Cerebellum (tissue), 4 donors: ENCODE measurements at places on chromosomes 16 and 17. TPM values are rescaled to one million over a fixed set of nuclear protein-coding genes. Genes with fewer than 3 reads are reported as not detected.

IGFBP4 gene
- 14.5 TPM for total RNA-seq

CCL7 gene
- not detected for total RNA-seq

GUCY2D gene
- not detected for total RNA-seq

CHST4 gene
- not detected for total RNA-seq

HOXB4 gene
- 0.09 TPM for total RNA-seq

PRSS22 gene
- total RNA-seq: not detected

RAB26 gene
- total RNA-seq: 11.4 TPM

PIP4K2B gene
- 131 TPM for total RNA-seq

- DNase-seq: no peak
These were observed 35.5 kb downstream of the UBN1 start for GRCh38 chr16:4882633-4883285.

- no peak for DNase-seq
These were observed 29.5 kb downstream of the CDH5 start for GRCh38 chr16:66395806-66396555.

GRCh38 chr17:9334536-9335446, 240.8 kb downstream of the STX8 start:
- DNase-seq: no peak

DNA sequence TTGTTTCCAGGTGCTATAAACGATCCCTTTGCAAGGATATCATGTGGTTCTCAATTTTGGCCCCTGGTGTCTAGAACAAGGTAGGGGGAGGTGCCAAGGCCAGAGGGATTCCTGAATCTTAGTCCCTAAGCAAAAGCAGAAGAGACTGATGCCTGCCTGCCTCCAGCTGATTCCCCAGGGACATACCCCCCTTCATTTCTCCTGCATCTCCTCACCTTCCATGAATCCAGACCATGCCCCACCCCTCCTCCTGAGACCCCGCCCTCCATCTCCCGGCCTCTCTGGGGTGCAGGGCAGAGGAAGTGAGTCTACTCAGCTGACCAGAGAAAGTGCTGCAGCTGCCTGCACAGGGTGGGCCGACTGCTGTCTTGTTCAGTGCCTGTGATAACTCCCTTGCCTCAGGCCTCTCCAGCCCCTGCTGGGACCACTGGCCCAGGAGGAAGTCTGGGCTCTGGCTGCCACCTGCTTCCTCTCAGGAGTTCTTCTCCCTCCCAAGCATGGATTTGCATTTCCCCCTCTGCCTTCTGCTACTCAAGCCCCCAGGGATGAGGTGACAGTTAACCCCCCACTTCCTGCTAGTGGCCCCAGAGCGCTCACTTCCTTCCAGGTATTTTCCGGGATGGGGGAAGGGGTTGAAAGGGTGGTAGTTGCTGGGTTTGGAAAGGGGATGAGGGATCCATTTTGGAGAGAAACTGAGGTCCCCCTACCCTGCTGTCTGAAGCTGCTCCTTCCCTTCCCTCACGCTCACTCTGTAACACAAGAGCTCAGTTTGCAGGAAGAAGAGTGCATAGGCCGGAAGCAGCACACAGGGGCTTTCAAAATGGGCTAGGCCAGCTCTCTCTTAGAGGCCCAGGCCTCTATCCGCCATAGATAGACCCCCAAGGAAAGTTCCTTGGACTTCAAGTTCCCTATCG, 10.5 kb upstream of the TSPOAP1 start:
- no peak for DNase-seq

DNA sequence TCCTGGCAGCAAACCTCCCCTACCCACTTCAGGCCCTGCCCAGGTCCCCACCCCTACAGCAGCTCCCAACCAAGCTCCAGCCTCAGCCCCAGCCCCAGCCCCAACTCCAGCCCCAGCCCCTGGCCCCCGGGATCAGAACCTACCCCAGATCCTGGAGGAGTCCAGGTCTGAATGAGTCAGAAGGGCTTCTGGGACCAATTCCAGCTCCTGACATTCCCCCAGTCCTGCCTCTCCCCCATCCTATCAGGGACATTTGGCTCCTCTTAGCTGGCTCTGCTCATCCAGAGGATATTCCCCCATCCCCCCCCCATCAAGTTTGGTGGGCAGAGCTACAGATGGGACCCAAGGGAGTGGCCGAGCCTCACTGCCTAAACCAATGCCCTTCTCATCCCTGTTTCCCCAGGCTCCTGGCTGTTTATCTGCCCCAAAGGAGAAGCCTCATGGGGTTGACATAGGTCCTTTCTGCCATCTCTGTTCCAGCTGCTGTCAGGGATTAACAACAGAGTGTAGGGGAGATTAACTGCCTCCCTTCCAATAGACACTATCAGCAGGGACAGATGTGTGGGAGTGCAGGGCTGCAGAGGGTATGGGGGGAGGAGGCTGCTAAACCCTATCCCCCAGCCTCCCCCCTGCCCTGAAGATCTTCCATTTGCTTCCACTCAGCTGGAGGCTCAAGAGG, 16.5 kb downstream of the CNTNAP1 start:
- no peak for DNase-seq

- DNase-seq: peak; percentile 87
These were observed 52.6 kb downstream of the HIC1 start for GRCh38 chr17:2107506-2107905.

DNA sequence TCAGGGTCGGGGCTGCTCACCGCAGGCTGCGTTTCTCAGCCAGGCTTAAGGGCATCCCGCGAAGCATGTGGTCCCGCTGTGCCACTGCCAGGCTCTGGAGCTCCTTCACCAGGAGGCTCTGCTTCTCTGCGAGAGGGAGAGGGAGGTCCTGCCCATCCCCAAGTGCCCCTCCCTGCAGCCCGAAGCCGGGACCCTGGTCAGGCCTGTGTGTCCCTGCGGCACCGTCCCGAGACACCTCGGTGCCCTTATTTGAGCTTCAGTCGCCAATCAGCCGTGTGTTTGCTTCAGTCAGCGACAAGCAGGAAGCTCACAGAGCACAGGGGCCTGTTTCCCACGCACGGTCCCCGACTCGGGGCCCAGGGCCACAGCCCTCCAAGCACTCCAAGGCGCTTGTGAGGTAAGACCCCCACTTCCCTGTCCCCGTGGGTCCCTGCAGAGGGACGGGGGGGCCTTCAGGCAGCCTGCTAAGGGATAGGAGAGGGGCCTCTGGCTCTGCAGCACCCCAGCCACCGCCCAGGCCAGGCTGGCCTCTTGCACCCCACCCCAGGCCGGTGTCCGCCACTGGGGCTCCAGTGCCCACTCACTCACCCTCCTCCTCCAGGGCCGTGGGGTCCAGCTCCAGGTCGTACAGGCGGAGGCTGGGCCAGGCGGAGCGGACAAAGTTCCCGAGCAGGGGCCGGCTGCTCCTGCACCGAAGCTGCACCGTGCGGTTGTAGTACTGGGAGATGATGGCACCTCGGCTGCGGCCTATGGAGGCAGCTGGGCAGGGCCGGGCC, 3.2 kb downstream of the TMC6 start:
- DNase-seq: no peak

DNA sequence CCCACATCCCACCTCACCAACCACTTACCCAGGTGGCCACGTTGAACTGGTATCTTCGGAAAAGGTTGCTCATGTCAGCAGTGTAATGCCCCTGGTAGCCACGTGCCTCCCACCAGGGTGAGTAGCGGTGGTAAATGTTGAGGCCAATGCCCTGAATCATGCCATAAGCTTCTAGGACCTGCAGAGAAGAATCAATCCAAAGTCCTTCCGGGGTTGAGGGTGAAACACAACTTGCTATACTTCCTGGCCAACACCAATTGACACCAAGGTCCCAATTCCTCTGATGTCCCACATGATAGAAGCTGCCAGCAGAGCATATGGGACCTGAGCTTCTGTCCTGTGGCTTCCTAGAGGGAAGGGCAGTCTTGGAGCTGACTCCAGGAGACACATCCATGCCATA, 11.3 kb upstream of the CNOT1 start:
- no peak for DNase-seq

DNA sequence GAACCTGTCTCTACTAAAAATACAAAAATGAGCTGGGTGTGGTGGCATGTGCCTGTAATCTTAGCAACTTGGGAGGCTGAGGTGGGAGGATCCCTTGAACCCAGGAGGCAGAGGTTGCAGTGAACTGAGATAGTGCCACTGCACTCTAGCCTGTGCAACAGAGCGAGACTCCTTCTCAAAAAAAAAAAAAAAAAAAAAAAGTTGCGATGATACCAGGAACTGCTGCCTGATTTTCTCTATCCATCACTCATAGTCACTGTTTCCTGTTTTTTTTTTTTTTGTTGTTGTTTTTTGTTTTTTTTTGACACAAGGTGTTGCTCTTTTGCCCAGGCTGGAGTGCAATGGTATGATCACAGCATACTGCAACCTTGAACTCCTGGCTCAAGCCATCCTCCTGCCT, 59.2 kb downstream of the ABCC1 start:
- DNase-seq: no peak

DNA sequence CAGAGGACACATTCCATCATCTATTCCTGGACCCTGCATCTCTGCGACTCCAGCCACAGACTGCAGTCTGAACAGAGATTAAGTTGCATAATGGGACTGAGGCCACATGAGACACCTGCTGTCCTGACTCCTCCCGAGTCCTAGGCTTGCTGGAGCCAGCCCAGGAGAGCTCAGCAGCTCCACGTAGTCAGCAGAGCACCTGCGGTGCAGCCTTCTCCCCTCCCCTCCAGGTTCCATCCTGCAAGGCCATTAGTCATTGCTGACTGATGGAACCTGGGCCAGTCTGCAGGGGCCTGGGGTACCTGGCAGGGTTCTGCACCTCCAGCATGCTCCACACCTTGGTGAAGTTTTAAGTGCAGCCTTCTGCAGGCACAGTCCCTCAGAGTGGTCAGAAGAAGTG, 76.7 kb downstream of the PLD6 start:
- DNase-seq: no peak

DNA sequence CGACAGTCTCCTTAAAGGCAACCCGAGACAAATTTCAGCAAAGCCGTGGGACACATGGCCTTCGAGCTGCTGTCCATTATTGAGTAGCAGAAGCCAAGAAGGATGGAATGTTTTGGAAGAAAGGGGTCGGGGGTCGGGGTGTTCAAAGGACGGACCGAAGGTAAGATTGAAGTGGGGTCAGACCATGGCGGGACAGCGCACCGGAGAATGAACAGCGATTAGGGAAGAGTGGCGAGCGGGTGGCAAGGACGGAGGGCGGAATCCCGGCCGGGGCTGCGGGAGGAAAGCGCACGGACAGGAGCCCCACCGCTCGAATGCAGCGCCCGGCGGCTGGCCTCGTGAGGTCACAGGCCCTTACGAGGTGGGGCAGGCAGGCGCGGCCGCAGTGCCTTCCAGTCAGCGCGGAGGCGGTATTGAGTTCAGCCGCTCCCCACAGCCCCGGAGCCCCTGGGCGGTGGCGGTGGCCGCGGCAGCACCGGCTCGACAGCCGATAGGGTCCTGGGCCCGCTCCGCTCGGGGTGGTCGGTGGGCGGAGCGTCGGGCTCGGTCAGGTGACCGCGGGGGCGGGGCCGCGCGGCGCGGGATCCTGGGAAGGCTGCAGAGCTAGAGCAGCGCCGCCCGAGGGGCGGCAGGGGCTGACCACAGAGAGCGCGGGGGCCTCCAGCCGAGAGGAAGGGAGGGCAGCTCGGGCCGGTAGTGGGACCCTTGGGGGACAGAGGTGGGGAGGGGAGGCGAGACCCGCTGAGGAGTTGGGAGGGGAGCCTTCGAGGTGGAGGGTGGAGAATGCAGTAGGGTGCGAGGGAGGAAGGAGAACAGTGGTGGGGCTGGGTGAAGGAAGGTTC, at the start of gene EFCAB13:
Gene EFCAB13 (plus strand): TSS at position 574 of the 842 bp plus-strand sequence. CDS start 4,399 bp downstream, outside the sequence.
- DNase-seq: peak; percentile 38

DNA sequence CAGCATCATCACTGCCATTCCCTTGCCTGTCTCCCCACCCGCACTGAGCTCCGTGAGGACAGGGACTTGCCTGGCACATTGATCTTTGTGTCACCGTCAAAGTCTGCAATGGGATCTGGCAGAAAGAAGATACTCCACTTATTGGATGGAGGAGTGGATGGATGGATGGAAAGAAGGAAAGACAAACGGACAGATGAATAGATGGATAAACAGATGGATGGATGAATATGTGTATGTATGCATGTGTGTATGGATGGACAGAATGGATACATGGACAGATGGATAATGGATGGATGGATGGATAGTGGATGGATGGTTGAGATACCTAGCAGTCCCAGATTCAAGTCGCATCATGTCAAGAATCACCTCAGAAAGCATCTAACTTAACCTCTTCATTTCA, 99.9 kb downstream of the SDK2 start:
- DNase-seq: no peak

GRCh38 chr17:1123921-1124715, 55.7 kb downstream of the ABR start:
- no peak for DNase-seq

- DNase-seq: no peak
These were observed 31.6 kb downstream of the EFCAB5 start for GRCh38 chr17:29973005-29973404.
